Caco-2 (cell line): ENCODE measurements at places on chromosomes 7 and 10. TPM values are rescaled to one million over a fixed set of nuclear protein-coding genes. Genes with fewer than 3 reads are reported as not detected.
A peak's percentile ranks its signal among the peaks of the same experiment; 100 is the strongest.

Gene NXPH1
- 1.2 and 3.1 TPM in 2 replicates for total RNA-seq

DNA sequence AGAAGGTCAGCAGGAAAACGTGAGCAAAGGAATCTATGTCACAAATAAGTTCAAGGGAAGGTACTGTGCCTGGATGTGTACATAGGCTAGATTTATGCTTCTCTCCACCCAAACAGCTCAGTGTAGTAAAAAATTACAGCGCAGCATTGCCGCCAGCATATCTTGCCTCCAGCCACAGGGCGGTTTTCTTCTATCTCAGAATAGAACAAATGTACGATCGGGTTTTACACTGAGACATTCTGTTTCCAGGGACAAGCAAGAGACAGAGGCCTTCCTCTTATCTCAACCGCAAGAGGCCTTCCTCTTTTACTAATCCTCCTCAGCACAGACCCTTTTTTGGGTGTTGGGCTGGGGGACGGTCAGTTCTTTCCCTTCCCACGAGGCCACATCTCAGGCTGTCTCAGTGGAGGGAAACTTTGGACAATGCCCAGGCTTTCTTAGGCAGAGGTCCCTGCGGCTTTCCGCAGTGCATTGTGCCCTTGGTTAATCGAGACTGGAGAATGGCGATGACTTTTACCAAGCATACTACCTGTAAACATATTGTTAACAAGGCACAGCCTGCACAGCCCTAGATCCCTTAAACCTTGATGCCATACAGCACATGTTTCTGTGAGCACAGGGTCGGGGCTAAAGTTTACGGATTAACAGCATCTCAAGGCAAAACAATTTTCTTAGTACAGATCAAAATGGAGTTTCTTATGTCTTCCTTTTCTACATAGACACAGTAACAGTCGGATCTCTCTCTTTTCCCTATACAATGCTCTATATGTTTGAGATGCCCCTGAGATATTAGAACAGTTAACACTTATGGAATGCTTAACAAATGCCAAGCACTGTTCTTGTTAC lies 11.6 kb upstream of the ABHD11 start:
- no peak for DNase-seq

DNA sequence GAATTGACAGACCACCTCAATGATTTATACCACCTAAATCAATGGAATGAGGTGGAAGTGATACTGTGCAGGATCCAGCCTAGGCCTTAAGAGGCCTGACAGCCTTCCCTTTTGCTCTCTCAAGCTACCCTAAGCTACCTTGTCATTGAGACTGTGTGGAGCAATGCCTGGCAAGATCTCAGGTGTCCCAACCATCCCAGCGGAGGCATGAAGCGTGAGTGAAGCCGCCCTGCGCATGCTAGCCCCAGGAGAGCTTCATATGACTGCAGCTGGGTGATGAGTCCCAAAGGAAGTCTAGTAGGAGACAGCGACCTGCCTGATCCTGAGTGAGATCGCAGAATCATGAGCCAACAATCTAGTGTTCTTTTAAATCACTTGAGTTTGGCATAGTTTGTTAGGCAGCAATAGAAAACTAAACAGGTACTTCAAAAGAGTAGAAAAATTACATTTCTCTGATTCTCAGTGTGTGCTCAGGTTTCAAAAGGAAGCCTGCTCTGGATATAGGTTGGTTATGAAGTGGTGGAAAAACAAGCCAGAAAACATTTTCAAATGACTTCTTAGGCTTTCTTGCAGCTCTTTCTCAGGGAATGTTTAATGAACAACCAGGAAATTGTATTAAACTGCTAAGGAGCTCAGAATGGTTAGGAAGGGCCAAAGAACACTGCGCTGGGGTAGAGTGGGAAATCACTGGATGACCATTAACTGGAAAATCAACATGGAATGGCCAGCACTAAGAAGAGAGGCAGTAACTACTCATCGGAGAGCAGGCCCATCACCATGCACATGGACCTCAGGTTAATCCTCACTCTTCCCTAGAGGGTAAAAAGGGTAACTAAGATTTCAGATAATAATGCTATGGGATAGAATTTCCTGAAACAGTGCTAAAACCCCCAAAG lies 535.2 kb downstream of the PHTF2 start:
- DNase-seq: no peak

DNA sequence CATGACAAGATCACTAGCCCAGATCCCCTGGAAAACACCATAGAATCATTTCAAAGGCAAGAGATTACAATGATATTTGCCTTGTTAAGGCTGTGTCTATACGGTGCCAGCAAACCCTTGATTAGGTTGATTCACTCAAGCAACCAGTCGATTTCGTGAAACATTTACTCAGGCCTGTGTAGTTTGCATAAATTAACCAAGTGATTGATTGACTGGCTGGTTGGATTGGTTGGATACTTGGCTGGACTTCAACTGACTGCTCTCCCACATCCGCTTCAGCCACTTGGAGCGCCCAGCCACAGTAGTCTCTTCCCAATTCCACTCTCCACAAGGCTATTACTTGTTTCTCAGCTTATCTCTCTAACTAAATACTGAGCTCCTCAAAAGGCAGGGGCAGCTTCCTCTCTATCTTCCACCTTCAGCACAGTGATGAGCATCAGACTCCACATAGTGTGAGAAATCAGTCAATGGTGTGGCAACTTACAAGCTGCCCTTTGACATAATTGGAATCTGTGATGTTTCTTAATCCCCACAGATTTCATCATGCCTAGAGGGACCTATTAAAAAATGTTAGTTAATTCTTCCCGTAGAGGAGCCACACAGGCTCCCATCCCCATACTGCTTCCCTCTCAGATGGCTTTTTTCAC lies 217.4 kb downstream of the GRM8 start:
- no peak for DNase-seq

Gene HOXA4
- 4.8 and 5.5 TPM in 2 replicates for total RNA-seq

DNA sequence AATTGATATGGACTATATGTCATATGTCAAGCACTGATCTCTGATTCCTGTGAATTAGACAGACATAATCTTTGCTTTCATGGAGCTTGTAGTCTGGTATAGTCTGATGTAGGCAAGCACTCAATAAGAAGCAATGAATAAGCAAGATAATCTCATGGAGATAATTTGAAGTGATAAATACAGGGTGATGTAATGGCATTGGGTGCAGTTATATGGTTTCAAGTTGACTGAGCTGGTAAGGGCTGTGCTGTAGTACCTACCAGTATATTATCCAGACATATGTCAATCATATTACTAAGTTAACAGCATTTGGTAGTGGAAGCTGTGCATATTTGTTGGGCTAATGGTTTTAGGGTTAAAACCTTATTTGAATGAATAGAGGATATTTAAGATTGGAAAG lies 117.5 kb upstream of the PRPS1L1 start:
- no peak for DNase-seq

Gene PDE1C
- not detected in 2 replicates for total RNA-seq

GRCh38 chr10:132984801-132985545 lies 42.6 kb upstream of the CFAP46 start:
- no peak for DNase-seq

- DNase-seq: no peak
Measured at GRCh38 chr7:39488467-39489393, 77.5 kb upstream of the YAE1 start.

- DNase-seq: no peak
Measured at GRCh38 chr7:17907014-17907413, 33.3 kb downstream of the SNX13 start.

Gene POLR1F
- 15.6 and 21.6 TPM in 2 replicates for total RNA-seq

Gene POP7
- total RNA-seq: 65.7 and 66.9 TPM in 2 replicates

DNA sequence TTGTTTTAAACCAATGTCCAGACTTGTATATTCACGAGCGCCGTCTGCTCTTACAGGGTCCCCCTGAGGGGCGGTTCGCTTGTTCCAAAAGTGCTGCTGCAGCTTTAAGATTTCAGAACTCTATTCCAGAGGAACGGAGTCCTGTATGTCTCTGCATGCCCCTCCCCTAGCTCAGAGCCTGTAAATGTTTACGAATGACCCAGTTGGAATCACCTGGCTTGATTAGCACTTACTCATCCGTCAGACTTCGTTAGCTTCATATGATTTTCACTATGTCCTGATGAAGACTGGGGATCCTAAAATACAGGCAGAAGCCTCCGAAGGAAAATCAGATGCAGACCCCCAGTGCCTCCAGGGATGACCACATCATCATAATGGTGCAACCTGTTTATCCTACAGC lies 4.5 kb upstream of the CHST15 start:
- DNase-seq: no peak

- peak; percentile 60 for DNase-seq
Measured at GRCh38 chr7:142939226-142939910, at the start of gene LLCFC1. Gene LLCFC1, plus strand, starts transcription at chr7:142939484. Its CDS starts 138 bp downstream, at chr7:142939622.

Gene NANOS1
- total RNA-seq: 4.6 and 5.9 TPM in 2 replicates

DNA sequence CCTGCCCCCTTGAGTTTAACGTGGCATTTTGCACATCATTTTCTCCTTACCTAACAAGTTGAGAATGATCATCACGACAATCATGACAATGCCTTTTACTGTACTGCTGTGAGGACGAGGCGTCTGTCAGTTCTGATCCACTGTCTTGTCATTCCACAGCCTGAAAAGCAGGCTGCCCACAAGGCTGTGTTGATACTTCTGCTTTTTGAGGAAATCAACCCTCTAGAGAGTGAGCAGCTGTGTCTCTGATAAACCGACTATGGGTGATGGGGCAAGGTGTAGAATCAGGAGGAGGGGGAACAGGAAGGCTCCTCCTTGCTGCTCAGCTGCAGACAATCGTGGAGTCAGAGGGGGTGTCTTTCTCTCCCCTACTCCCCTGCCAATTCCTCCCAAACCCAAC lies 30.6 kb upstream of the C10orf120 start:
- DNase-seq: no peak

Gene C1GALT1
- total RNA-seq: 49.8 and 52.2 TPM in 2 replicates

GRCh38 chr10:69681436-69681835 lies 51.4 kb downstream of the FAM241B start:
- DNase-seq: peak; percentile 32

DNA sequence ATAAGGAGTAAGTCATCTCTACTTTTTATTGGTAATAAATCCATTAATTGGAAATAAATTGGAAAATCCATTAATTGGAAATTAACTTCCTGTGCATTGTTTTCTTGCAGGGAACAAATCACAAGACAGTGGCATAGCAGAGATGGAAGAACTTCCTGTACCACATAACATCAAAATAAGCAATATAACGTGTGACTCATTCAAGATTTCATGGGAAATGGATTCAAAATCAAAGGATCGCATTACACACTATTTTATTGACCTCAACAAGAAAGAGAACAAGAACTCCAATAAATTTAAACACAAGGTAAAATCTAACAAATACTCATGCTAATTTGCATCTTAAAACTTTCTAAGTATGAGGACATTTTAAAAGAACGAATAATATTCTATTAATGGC lies 57.8 kb downstream of the PHYHIPL start:
- DNase-seq: no peak

- DNase-seq: peak; percentile 72
Measured at GRCh38 chr7:26006426-26006825, 145.6 kb upstream of the NFE2L3 start.

GRCh38 chr10:22851865-22852239 lies 76.0 kb upstream of the ARMC3 start:
- peak; percentile 52 for DNase-seq

DNA sequence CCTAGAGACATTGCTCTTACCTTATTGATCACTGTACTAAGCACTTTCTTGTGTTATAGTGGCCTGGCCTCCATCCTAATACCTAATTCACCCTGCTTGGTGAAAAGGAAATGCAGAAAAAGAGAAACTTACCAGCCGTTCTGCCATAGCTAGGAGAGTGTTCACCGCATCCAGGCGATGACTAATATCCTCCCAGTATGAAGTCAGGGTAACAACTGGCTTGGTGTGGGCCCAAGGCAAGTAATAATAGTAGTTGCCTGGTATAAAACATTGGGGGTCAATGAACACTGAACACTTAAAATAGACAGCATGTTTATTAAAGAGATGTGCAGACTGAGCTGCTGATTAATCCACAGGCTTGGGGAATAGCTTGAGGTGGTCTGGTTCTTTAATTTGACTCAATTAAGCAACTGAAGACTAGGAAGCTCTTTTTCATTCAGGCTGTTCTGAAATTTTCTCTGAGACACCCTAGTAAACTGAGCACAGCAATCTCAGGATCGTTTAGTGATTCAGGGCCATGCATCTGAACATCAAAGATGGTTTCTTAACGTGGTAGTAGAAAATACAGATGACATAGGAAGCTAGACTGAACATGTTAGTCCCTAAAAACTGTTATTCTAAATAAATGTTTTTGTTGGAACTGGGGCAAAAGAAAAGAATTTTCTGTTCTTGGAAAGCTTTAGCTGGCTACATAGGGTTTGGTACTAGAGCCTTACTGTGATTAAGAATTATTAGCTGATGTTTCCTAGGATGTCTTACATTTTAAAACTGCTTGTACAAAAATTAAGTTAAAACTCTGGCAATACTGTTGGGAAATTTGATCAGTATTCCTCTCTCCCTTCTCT lies 102.2 kb downstream of the MYOF start:
- no peak for DNase-seq

GRCh38 chr7:28804990-28805389 lies 153.1 kb downstream of the TRIL start:
- DNase-seq: no peak

Gene OR6B1
- not detected in 2 replicates for total RNA-seq

Gene TMEM273
- not detected in 2 replicates for total RNA-seq

Gene ZNF12
- 26.1 and 30.4 TPM in 2 replicates for total RNA-seq

GRCh38 chr10:71299071-71299785 lies 19.8 kb upstream of the SLC29A3 start:
- no peak for DNase-seq

- no peak for DNase-seq
Measured at GRCh38 chr7:561631-562373, 42.2 kb upstream of the PDGFA start.

DNA sequence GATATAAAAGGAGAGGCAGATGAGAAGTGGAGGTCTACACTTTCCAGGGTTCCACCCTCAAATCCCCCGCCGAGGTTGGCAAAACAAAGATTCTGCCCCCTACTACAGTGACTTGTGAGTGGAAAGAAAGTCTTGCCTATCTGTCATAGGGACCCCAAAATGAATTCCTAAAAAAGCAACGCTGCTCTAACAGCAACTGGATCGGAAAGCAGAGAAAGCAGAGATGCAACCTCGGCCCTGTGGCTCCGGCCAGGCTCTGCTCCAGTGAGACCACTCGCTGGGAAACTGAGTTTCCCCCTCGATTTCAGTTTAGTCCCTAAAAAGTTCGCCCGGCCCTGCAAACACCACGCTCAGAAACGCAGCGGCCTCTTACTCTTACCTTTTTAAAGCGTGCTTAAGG lies 297.9 kb upstream of the NFE2L3 start:
- DNase-seq: no peak

Gene CPEB3
- total RNA-seq: 2.3 TPM in 2 replicates

DNA sequence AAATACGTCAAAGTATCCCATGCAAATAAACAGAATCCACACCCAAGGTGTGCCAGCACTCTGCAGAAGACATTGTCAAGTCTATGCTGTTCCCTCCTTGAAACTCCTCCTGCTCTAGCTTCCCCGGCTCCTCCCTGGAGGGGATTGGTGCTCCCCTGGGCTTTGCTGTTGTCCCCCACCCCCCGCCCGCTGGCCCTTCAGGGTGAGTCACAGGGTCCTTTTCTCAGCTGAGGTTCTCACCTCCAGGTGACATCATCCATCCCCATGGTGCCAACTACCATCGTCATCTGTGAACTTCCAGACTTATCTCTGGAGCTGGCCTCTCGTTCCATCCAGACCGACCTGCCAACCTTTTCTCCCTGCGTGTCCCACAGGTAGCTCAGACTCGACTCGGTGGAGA lies 77.0 kb downstream of the ITIH5 start:
- no peak for DNase-seq

GRCh38 chr7:127890726-127891125 lies 140.5 kb downstream of the LRRC4 start:
- no peak for DNase-seq

GRCh38 chr7:140649556-140650205 lies 9.1 kb upstream of the DENND2A start:
- no peak for DNase-seq

Gene CDHR1
- 0.21 TPM in 1 of 2 replicates, not detected in the other for total RNA-seq
